ENCODE measurements at places on chromosomes 7 and 10.

- DNase-seq, result peak; percentile 67
These were observed 40.9 kb downstream of the CCNY start for GRCh38 chr10:35377050-35377728.

DNA sequence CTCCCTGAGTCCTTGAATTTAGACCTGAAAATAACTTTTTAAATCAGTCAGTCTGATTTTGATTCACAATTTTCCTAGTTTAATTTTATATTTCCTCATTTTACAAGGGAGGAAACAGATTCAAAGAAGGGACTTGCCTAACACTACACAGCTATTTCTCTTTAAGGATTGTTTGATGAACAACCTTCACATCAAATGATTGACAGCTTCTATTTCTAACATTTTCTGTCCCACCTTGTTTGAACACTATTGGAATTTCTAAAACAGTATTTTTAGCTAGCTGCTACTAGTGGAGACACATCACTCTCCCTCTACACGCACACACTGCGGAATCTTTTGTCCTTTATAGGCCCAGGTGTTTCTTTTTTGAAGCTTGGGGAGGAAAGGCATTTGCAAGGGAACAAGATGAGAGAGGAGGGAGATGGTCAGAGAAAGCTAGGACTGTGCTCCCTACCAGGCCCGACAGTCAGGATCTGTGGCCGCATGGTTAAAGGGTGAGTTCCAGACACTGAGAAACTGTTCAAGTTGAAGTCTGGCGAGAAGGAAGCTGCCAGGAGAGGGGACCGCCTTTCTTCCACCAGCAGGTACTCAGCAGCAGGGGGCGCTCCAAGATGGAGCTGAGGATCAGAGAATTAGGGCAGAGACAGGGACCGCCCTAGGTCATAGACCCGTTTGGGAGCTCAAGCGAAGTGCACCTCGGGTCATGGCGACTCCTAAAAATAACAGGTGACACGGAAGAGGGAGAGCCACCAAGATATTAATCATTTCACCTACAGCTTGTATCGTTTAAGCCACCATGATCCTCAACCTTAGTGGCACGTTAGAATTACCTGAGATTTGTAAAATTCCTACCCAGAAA, 49.7 kb downstream of the DNAJC12 start:
- no peak for DNase-seq

DNA sequence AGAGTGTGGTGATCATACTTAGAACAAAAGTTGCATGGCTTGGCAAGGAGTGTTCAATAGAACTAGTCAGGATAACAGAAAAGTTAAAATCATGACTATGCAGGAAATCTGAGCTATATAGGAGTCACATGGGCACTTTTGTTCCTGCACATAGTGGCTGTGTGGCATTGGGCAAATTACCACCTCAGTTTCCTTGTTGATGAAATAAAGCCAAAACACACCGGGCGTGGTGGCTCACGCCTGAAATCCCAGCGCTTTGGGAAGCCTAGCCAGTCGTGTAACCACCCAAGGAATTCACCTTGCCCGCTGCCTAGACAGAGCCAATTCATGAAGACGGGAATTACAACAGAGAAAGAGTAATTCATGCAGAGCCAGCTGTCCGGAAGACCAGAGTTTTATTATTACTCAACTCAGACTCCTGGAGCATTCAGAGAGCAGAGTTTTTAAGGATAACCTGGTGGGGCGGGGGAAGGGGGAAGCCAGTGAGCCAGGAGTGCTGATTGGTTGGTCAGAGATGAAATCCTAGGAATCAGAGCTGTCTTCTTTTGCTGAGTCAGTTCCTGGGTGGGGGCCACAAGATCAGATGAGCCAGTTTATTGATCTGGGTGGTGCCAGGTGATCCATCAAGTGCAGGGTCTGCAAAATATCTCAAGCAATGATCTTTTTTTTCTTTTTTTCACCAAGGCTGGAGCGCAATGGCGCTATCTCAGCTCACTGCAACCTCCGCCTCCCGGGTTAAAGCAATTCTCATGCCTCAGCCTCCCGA, 6.4 kb upstream of the MKRN1 start:
- no peak for DNase-seq

GRCh38 chr7:150410680-150411346, 31.7 kb downstream of the ZNF775 start:
- DNase-seq, result no peak

GRCh38 chr7:106021151-106022067, 58.3 kb downstream of the CDHR3 start:
- no peak for DNase-seq

- no peak for DNase-seq
These were observed 289.7 kb downstream of the FRMD4A start for GRCh38 chr10:14040787-14041631.

DNA sequence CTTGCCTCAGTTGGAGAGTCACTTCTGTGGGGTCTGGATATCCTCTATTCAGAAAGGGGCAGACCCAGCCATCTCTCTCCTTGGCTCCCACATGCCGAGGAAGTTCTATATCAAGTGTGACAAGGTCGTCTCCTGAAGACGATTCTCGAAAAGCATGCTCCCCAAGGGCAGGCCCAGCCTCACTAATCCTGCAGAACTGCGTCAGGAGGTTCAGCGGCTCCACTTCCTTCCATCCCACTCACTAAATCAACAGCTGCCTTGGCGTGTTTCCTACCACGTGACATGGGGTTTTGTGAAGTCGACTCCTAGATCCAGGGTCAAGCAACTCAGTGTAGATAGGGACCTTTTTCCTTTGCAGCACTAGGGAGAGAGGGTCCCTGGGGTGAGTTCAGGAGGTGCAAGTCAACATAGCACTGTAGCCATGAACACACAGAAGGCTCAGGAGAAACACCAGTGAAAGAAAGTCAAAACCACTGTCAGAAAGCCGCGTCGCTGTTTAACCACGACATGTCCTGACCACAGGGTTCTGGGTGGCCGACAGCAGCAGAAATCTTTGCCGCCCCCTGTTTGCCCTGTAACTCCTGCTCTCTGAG, 156.4 kb downstream of the PRPF18 start:
- no peak for DNase-seq

DNA sequence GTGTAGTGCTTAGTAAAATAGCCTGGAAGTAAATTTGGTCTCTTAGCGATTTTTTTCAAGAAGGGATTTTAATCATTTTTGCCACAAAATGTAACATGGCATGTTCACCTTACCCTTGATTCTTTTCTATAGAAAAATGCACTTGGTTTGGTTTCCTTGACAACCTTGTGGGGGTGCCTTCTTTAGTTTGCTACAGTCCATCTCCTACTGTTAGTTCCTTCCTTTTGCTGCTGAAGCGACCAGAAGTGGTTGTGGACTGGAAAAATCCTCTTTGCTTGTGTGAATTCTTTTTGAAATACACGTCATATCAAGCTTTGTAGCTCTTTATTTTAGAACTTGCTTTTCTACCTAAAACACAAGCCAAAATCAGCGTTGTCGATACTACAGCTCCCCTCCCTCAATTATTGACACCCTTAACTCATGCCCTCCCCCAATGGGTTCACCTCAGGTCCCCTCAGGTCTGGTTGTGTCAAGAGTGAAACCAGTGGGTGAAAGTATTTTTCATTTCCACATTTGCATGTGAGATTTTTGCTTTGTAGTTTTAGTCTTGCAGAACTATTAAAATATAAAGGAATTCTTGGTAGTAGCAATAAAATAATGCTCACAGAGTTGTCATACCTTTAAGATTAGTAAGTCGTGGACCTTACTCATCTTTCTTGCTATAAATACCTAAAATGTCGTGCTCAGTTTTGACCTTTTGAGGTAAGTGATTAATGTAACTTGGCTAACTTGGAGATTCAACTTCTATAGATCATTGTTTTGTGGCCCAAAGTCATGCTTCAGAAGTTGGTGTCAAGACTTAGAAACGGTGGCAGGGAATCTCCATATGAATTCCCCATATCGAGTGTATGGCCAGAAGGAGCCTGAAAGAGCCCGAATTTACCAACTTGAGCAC, 1.5 kb downstream of the ACTR3B start:
- peak; percentile 13 for DNase-seq

DNA sequence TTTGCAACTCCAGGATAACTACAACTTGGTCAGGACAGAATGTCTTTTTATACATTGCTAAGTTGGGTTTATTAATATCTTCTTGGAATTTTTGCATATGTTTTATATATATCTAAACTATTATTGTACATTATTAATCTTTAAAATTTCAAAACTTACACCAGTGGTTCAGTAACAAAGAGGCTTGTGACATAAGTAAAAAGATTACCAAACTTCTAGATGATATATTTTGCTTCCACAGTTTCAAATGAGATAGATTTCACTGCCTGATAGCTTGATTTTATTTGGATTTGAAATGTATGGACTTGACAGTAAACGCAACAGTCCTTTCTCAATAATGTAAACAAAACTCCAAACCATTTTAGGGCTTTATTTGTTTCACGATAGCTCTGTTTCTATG, 701.2 kb upstream of the IGFBP3 start:
- no peak for DNase-seq

DNA sequence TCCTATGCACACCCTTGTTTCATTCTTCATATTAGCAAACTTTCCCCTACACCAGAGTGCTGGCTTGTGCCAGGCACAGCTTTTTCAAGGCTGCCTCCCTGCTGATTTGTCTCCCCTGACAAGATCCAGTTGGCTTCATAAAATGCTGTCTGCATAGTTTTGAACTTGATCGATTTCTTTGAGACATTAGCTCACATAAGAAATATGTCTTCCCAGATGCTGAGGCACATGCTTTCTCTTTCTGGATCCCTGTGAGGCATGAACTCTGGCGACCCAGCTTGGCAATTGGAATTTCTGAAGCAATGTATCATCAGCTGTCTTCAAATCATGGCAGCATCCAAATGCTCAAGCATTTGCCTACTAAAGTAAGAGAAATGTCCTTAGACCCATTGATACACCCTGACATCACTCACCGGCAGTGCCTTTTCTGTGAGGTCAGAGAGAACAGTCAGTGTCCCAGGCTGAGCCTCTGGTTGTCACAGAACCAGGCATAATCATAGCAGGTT, 616.4 kb upstream of the GHITM start:
- no peak for DNase-seq

DNA sequence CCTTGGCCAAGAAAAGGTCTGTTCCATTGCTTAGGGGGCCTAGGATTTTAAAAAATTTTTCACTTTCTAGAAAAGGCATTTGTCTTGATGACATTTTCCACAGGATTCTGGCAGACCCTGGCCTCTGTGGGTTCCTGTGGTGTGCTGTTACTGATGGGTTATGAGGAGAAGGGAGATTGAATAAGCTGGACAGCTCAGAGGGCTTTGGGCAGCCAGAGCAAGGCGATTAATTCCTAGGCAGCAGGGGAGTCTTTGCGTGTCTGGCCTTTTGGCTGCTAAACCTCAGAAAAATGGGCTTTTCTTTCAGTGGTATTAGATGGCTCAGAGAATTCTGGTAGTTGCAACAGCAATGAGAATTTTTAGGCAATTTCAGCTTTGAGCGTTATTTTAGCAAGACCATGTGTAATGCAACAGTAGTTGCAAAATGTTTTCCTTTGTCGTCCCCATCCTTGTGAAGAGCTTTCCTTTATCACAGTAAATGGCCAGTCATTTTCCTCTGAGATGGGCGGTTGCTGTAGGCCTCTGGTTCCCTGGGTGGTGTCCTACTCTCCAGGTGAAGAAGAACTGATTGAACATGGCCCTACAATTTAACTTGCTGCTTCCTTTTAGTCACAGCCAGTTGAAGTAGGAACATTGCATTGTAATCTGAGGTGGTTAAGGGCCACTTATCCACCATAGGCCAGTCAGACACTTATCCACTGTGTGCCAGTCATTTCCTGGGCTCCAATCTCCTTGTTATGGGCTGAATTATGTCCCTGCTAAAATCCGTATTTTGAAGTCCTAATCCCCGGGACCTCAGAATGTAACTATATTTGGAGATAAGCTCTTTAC, 43.2 kb downstream of the SH2D4B start:
- no peak for DNase-seq

DNA sequence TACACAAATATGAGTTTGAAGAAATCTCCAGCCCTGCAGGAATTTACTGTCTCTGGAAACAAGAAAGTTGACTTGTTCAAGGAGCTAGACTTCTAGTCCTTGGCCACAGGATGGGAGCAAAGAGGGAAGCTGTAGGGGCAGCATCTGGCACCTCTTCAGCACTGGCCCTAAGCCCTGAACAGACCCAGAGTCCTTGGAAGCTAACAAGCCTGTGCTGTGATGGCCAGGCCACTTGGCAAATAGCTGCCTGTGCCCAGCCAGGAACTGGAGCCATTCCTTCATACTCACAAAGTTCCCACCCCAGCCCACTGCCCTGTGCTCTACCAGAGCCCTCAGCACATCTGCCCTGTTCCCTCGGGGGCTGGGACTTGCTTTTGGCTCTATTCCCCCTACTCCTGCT, 9.4 kb upstream of the COL13A1 start:
- DNase-seq, result no peak

- DNase-seq, result no peak
These were observed 14.3 kb downstream of the ZMIZ2 start for GRCh38 chr7:44762726-44763522.

DNA sequence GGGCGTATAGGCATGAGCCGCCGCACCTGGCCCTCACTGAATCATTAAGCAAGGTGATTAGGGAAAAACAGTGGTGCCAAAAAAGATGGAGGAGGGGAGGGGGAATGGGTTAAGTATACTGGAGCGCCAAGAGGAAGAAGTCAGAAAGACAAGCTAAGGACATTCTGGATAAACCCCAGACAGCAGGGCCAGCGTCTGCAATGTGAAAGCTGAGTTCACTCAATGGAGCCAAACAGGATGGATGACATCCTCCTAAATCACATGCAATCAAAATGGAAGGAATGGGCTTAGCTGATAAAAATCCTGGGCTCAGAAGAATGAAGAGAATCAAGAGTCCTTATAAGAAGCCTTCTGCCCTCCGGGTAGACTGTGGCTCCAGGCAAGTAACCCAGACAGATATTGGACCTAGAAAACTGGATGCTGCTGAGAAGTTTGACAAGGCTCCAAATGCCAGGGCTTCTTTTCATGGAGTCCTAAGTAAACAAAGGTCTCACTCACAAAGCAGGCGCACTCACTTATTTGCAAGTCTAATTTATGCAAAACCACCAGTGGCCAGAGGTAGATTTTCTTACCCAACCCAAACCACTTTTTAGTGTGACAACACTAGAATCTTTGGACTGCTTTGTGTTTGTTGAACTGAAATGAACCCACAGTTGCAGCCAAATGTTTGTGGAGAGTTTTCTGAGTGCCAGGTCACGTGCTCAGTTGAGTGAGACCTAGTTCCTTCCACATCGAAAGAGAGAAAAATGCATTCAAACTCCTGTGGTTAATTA, 519.1 kb upstream of the AUTS2 start:
- no peak for DNase-seq
